ENCODE measurements at places on chromosomes 12 and 14. TPM values are rescaled to one million over a fixed set of nuclear protein-coding genes. Genes with fewer than 3 reads are reported as not detected.

GRCh38 chr12:111276146-111276545 is 92.7 kb downstream of the PHETA1 start:
- DNase-seq = no peak

DNA sequence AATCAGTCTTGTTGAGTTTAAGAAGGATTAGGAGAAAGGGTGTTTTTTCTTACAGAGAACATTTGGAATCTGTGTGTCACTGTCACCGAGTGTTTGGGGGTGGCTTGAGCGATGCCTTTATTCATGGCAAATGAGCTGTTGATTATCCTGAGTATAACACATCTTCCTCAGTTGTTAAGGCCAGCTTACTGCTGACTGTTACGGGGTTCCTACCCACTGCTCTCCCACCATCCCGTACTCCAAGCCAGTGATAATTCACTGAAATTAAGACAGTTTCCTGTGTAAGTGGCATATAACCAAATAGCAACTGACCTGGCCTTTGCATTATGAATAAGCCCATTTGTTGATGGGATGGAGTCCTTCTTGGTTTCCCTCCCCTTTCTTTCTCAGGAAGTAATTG is 9.5 kb downstream of the ESRRB start:
- no peak for DNase-seq

DNA sequence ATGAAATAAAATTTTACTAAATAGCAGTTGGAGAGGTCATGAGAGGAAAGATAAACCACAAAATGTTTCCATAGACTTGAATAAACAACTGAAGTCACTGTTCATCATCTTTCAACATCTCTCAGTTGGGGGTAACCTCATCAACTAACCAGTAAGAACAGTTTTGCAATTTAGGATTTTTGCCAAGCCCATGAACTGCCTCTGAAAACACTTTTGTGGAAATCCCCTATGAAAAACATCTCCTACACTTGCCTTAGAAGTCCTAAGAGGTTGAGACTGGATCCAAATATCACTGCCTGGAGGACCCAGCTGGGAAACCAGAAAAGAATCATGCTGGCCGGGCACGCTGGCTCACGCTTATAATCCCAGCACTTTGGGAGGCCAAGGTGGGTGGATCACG is 273.1 kb downstream of the C12orf50 start:
- no peak for DNase-seq

GRCh38 chr12:58881816-58882215 is 38.5 kb downstream of the LRIG3 start:
- DNase-seq = no peak

GRCh38 chr12:66733839-66734238 is 55.0 kb upstream of the GRIP1 start:
- no peak for DNase-seq

DNA sequence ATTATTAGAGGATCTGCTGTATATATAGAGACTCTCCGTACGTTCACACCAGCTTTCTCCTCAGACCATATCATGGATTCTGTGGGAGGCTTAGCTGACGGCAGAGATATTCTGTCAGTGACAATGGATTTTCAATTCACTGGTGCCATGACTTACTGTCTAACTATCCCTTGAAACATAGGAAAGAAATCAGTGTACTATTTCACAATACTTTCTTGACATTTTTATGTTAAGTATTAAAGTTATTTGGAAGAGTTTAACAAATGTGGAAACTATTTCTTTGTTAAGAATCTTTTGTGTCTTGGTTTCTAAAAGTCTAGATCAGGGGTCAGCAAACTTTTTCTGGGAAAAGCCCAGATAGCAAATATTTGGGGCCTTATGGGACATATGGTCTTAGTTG is 118.5 kb downstream of the GTF2A1 start:
- no peak for DNase-seq

DNA sequence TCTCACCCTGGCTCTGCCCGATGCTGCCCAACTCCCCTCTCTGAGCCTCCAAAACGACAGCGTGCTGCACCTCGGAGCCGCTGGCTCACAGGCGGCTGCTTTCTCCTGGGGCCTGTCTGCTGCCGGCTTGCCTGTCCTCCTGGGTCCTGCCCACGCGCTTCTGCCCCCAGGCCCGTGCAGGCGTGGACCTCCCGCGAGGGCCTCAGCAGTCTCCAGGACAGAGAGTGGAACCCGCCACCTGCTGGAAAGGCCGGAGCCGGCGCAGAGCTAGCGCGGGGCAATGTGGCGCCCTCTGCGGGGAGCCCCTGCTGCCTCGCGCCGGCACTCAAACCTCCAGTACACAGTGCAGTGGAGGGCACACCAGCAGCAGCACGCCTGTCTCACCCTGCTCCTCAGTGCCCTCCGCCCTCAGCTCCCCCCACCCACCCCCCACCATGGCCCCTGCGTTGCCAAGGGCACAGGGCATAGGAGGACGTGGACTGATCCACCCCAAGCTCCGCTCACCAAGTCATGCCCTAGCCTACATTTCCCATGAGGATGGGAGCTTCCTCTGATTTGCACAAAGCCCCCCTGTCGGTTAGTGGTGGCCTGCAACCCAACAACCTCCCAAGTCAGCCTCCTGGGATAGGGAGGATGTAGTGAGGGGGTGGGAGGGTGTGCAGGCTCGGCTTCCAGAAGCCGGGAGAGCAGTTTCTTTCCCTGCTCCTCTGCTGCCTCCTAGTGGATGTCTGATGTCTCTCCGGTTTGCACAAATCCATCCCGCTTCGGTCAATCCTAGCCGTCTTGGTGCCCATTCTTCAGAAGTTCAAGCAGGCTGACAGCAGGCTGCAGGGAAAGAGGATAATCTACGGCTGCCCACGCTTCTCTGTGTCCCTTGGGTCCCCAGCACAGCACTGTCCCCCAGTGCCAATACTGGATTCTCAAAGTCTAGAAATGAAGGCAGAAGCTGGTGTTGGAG is 25.2 kb downstream of the KRT8 start:
- DNase-seq = peak; percentile 66

GRCh38 chr12:27260746-27261145 is 16.7 kb downstream of the STK38L start:
- no peak for DNase-seq

DNA sequence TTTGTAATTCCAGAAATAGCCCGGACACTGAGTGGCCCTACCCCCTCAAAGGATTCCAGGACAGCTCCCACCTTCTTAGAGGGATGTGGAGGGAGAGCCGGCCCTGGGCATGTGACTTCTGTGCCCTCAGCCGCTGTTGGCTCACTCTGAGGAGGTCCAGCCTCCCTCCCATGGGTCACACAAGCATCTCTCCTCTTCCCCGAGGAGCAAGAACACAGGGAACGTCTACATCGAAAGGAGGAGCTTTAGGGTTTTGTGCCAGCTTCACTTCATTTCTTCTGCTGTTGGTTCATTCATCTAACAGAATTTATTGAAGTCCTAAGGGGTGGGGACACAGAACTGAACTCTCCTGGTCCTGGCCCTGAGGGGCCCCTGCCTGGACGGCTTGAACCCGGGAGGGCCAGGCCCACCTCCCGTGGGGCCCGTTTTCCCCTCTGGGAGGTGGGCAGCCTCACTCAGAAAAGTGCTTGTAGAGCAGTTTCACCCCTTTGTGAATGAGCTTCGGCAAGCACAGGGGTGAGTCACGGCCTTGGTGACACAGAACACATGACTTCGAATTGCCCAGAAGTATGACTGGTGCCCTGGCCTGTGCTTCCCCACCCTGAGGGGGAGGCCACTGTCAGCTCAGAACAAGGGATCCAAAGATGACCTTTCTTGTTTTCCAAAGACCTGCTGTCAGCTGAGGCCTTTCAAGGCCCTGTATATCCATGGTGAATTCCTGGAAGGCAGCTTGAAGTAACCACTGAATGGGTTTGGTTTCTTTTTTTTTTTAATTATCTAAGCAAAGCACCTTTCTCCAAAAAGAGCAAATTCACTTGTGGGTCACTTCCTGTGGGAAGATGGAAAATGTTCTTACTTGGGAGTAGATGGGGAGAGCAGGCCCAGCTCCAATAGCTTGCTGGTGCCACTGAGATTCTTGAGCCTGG is 39.2 kb downstream of the NFKBIA start:
- peak; percentile 75 for DNase-seq

GRCh38 chr12:91058786-91059185 is 962 bp upstream of the KERA start:
- no peak for DNase-seq

- no peak for DNase-seq
Measured at GRCh38 chr12:51538149-51538548, 52.9 kb upstream of the SCN8A start.

DNA sequence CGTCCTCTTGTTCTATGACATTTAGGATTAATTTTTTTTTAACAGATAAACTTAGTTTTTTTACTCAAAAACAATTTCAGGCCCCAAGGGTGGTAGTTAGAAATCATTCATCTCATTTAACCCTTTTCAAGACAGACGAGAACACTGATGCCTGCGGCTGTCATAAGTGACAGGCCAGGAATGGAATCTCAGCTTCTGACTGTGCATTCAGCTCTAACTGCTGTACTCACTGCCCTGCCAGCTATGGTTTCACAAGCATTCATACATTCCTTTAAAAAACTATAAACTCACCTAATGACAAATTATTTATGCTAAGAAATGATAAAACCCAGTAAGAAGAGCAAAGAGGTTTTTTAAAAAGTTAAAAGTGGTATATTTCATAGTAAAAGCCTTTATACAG is 8.8 kb downstream of the DENND5B start:
- DNase-seq = no peak

- no peak for DNase-seq
Measured at GRCh38 chr12:49201595-49202295, 12.9 kb upstream of the TUBA1A start.

DNA sequence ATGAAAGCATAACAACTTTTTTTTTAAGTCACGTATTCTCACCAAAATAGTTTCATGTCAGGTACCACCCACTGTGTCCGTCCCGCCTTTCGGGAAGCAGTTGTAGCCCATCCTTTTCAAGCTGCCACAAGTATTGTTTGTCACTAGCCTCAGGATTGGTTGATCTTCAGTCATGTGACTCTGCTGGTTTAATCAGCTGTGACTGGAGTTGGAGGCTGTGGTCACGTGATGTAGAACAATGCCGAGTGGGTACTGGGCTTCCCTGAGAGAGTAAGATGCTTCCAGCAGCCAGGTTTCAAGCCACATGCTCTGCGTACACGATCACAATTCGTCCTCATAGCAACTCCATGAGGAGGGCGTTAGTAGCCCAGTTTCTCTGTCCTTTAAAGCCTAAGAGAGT is 83.0 kb upstream of the WSCD2 start:
- no peak for DNase-seq

DNA sequence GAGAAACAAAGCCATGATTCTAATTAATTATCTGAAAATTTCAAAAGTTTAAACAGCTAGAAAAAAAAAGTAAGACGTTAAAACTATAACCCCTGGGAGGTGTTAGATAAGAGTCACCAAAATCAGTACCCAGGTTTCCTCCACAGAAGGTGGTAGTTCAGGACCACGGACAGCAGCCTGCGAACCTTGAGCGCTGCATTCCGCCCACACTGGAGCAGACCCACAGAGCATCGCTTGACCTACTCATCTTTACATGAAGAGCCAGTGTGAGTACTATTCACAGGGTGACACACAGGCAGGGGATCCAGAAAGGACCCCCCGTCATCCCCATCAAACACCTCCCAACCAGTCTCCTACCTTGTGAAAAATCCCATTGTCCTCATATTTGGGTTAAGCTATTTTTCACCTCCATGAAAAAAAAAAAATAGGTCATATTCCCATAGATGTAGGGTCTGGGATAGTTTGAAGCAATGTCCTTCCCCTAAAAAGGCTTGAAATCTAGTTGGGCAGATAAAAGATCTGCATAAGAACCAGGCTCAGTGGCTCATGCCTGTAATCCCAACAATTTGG is 8.8 kb upstream of the CHGA start:
- DNase-seq = no peak

DNA sequence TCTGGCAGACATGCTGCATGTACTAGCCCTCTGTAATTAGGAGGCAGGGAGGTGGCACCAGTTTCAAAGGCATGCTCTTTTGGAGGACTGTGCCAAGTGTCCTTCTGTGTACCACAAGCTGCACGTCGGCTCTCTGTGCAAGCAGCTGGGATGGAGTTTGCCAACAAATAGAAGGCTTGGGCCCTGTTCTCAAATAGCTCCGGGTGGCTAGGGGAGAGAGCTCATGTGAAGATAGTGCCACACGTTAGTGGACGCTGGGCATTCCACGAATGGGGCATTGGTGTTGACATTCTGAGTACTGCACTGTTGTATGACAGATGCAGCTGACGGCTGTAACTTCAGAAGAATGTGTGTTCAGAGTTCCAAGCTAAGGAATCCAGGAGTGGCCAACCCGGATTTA is 4.4 kb downstream of the AACS start:
- DNase-seq = no peak

DNA sequence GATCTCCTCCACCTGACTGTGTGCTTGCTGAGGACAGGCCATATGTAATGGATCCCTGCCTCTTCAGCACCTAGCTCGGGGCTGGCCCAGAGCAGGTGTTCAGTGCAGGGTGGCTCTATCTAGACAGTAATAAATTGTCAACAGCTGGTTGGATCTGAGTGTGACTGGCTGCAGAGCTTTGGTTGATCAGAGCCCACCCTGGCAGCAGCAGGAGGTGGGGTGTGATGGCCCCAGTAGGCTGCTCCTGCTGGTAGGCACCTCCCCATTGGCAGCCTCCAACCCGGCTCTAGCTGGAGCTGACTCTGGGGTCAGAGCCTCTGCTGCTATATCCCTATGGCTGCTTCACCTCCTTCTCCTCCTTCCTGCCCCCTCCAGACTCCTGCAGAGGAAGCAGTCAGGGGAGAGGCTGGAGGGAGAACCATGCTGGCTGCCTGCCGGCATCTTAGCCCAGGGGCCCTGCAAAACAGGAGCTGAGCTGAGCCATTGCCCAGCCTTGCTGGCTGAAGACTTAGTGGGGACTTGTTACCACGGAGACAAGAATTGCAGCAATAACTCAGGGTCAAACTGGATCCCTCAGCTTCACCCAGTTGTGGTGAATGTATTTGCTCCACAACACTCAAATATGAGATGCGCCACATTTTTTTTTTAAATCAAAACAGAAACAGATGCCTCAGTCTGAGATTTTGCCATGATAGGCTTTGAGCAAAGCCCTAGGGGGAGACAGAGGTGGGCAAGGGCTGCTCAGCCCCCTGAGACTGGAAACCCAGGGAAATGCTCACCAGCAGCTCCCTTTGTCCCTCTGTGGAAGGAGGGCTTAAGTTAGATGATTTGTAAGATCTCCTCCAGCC is 22.2 kb downstream of the TMEM63C start:
- DNase-seq = no peak

DNA sequence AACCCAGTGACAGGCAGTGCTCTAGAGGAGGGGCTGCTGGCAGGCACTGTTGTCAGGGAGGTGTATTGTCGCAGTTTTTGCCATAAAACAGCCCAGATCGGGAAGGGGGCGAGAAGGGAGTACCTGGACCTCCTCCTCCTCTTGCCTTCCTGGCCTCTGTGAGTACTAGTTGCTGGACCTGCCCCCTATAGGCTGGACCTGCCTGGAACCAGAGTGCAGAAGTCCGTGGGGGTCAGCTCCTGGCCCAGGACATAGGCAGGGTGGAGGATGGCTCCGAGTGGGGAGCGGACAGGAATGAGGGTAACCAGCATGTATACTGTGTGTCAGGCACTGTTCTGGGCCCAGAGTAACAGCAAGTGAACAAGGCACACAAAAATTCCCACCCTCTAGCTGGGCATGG is 116.3 kb downstream of the PTPN11 start:
- no peak for DNase-seq

PLEKHD1 gene
- 0.01 TPM for polyA plus RNA-seq

KLRC3 gene
- not detected for polyA plus RNA-seq

HCAR2 gene
- polyA plus RNA-seq = 0.01 TPM
